ENCODE measurements at places on chromosomes 1 and 21.

- no peaks in the 10 kb centered on the region for H3K4me1 ChIP-seq
- H3K27me3 ChIP-seq, result no peaks in the 10 kb centered on the region
- H3K4me3 ChIP-seq, result no peak overlapping the region
- peak overlapping the region; percentile 90 for H3K27ac ChIP-seq
- no peaks in the 10 kb centered on the region for H3K36me3 ChIP-seq
These were observed 27.4 kb downstream of the ELF3 start for GRCh38 chr1:202037706-202038296.

- peaks cover 32% of the 10 kb centered on the region for H3K4me1 ChIP-seq
- H3K4me3 ChIP-seq, result no peak overlapping the region
These were observed 8.5 kb downstream of the CELSR2 start for GRCh38 chr1:109257682-109258421.

- no peaks in the 10 kb centered on the region for H3K36me3 ChIP-seq
- H3K27me3 ChIP-seq, result no peaks in the 10 kb centered on the region
- H3K4me1 ChIP-seq, result no peaks in the 10 kb centered on the region
- H3K4me3 ChIP-seq, result no peak overlapping the region
These were observed 7.6 kb upstream of the SLC19A1 start for GRCh38 chr21:45549626-45550463.

GRCh38 chr1:230705289-230706019 is 8.5 kb downstream of the AGT start:
- no peak for DNase-seq
- H3K36me3 ChIP-seq, result no peaks in the 10 kb centered on the region
- peaks cover 7% of the 10 kb centered on the region for H3K4me1 ChIP-seq
- H3K4me3 ChIP-seq, result no peak overlapping the region
- no peak overlapping the region for H3K27ac ChIP-seq
- H3K27me3 ChIP-seq, result no peaks in the 10 kb centered on the region

GRCh38 chr1:113320972-113321680 is 69.2 kb upstream of the MAGI3 start:
- peaks cover 8% of the 10 kb centered on the region for H3K4me1 ChIP-seq
- DNase-seq, result peak; percentile 29
- no peaks in the 10 kb centered on the region for H3K27me3 ChIP-seq
- H3K27ac ChIP-seq, result peak overlapping the region; percentile 74
- no peaks in the 10 kb centered on the region for H3K36me3 ChIP-seq

- H3K27ac ChIP-seq, result no peak overlapping the region
- H3K4me3 ChIP-seq, result no peak overlapping the region
- no peaks in the 10 kb centered on the region for H3K27me3 ChIP-seq
- H3K36me3 ChIP-seq, result no peaks in the 10 kb centered on the region
- no peaks in the 10 kb centered on the region for H3K4me1 ChIP-seq
These were observed 302.0 kb upstream of the ADGRL2 start for GRCh38 chr1:81498471-81499462.

DNA sequence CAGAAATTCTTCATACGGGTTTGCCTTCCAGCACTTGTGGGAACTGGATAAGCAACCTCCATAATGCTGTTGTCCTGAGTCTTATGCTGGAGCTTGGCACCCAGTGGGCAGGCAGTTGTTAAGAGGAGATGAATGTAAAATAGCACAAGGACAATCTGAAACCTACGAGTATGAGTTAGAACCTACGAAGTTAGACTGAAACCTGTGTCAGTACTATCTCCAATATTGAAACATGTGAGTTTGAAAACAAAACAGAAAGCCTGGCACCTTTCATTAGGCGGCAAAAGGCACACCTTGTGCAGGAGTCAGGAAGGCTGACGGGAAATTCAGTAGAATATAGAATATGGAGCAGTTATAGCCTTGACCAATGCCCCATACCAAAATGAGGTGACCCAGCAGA is 489.7 kb upstream of the RGS18 start:
- H3K4me1 ChIP-seq, result no peaks in the 10 kb centered on the region
- H3K27me3 ChIP-seq, result no peaks in the 10 kb centered on the region
- H3K27ac ChIP-seq, result no peak overlapping the region
- H3K4me3 ChIP-seq, result no peak overlapping the region

GRCh38 chr1:176717066-176717750 is 254.2 kb downstream of the PAPPA2 start:
- no peaks in the 10 kb centered on the region for H3K27me3 ChIP-seq
- H3K4me3 ChIP-seq, result no peak overlapping the region
- H3K4me1 ChIP-seq, result no peaks in the 10 kb centered on the region
- DNase-seq, result no peak
- H3K36me3 ChIP-seq, result no peaks in the 10 kb centered on the region

- H3K4me3 ChIP-seq, result no peak overlapping the region
- DNase-seq, result no peak
- H3K27me3 ChIP-seq, result no peaks in the 10 kb centered on the region
- H3K36me3 ChIP-seq, result no peaks in the 10 kb centered on the region
- H3K27ac ChIP-seq, result no peak overlapping the region
These were observed 19.1 kb downstream of the SELP start for GRCh38 chr1:169610858-169611257.

DNA sequence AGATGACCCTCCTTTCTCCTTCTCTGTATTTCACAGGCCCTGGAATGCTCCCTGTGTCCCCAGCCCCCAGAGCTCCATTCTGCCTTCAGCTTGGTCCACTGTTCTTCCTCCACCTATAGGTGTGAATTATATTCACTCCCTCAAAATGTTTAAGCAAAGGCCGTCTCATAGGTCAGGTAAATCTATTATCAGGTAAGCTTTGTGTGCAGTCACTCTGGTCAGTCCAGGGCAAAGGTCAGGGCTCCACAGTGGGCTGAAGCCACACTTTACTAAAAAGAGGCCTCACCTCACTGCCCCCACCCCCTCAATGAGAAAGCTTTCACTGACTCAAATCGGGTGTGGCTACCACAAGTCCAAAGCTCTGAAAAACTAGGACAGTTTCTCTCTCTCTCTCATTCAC is 65.9 kb downstream of the DNTTIP2 start:
- H3K4me1 ChIP-seq, result peaks cover 11% of the 10 kb centered on the region
- H3K4me3 ChIP-seq, result no peak overlapping the region
- H3K27me3 ChIP-seq, result no peaks in the 10 kb centered on the region
- H3K36me3 ChIP-seq, result no peaks in the 10 kb centered on the region

GRCh38 chr1:224185208-224185607 is 2.2 kb downstream of the DEGS1 start:
- H3K4me1 ChIP-seq, result peaks cover 43% of the 10 kb centered on the region
- no peaks in the 10 kb centered on the region for H3K27me3 ChIP-seq
- no peak overlapping the region for H3K27ac ChIP-seq
- no peak for DNase-seq
- peak overlapping the region; percentile 85 for H3K4me3 ChIP-seq

GRCh38 chr1:248834343-248834940 is 3.6 kb upstream of the ZNF672 start:
- no peak overlapping the region for H3K4me3 ChIP-seq
- peaks cover 5% of the 10 kb centered on the region for H3K27me3 ChIP-seq
- H3K27ac ChIP-seq, result no peak overlapping the region
- H3K4me1 ChIP-seq, result peaks cover 15% of the 10 kb centered on the region

DNA sequence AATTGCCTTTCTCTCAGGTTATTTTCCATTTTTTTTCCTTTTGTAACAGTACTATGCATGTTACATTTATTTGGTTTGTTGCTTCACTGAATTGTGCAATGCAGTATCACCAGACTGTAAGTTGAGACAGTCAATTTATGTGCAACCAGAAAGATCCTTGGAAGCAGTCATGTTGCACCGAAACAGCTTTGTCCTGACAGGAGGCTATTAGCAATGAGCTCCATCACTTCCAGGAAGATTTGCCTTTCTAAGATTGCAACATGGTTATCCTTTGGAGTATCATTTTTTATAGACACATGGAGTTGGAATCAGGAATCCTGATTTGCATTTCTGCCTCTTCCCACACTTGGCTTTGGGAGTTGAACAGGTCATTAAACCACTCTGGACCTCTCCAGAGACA is 84.5 kb upstream of the ST6GALNAC5 start:
- no peak overlapping the region for H3K4me3 ChIP-seq
- no peaks in the 10 kb centered on the region for H3K27me3 ChIP-seq
- no peaks in the 10 kb centered on the region for H3K4me1 ChIP-seq
- no peaks in the 10 kb centered on the region for H3K36me3 ChIP-seq
- H3K27ac ChIP-seq, result no peak overlapping the region

- H3K4me3 ChIP-seq, result no peak overlapping the region
- peaks cover 13% of the 10 kb centered on the region for H3K36me3 ChIP-seq
- H3K27ac ChIP-seq, result peak overlapping the region; percentile 44
- no peaks in the 10 kb centered on the region for H3K27me3 ChIP-seq
These were observed 15.2 kb downstream of the POGZ start for GRCh38 chr1:151443846-151444782.

GRCh38 chr1:204362984-204363334 is 3.2 kb upstream of the PLEKHA6 start:
- peak overlapping the region; percentile 61 for H3K27ac ChIP-seq
- no peaks in the 10 kb centered on the region for H3K36me3 ChIP-seq
- DNase-seq, result no peak
- no peaks in the 10 kb centered on the region for H3K27me3 ChIP-seq

- no peaks in the 10 kb centered on the region for H3K4me1 ChIP-seq
- H3K4me3 ChIP-seq, result no peak overlapping the region
- no peaks in the 10 kb centered on the region for H3K27me3 ChIP-seq
- H3K36me3 ChIP-seq, result no peaks in the 10 kb centered on the region
These were observed 848 bp upstream of the PYHIN1 start for GRCh38 chr1:158930504-158930903.

DNA sequence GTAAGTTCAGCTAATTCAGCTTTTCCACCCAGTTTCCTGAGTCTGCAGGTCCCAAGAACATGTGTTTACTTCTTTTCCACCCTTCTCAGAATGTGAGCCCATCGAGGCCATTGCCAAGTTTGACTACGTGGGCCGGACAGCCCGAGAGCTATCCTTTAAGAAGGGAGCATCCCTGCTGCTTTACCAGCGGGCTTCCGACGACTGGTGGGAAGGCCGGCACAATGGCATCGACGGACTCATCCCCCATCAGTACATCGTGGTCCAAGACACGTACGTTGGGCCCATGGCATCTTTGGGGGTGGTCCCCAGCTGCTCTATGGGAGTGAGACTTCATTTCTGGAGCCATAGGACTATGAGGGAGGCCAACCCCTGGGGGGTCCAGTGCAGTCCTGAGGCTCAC is 17.2 kb upstream of the IKBKE start:
- H3K36me3 ChIP-seq, result peaks cover 78% of the 10 kb centered on the region
- no peaks in the 10 kb centered on the region for H3K27me3 ChIP-seq
- DNase-seq, result no peak
- H3K4me3 ChIP-seq, result no peak overlapping the region
- peaks cover 8% of the 10 kb centered on the region for H3K4me1 ChIP-seq
- H3K27ac ChIP-seq, result no peak overlapping the region

DNA sequence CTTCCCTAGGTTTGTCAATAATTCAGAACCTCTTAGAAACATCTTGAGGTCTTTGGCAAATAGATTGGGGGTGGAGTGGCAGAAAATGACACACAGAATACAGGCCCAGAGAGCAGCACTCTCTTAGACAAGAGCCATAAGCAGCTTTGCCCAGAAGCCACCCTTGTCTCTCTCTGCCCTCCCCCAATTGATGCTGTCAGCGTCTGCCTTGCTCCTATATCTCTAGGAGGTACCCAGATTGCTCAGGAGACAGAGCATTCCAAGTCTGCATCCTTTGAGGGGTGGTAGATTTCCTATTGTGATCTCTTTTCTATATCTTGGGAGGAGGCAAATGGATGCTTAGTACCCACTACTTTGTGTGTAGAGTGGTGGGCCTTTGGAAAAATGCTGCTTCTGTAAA is 1.8 kb downstream of the RGL1 start:
- peaks cover 43% of the 10 kb centered on the region for H3K4me1 ChIP-seq
- no peaks in the 10 kb centered on the region for H3K36me3 ChIP-seq
- H3K27ac ChIP-seq, result no peak overlapping the region
- peaks cover 4% of the 10 kb centered on the region for H3K27me3 ChIP-seq
- DNase-seq, result no peak
- peak overlapping the region; percentile 54 for H3K4me3 ChIP-seq

- H3K4me1 ChIP-seq, result peaks cover 15% of the 10 kb centered on the region
- no peak for DNase-seq
- no peak overlapping the region for H3K4me3 ChIP-seq
- no peak overlapping the region for H3K27ac ChIP-seq
These were observed 11.3 kb upstream of the C1orf141 start for GRCh38 chr1:67146101-67146500.

DNA sequence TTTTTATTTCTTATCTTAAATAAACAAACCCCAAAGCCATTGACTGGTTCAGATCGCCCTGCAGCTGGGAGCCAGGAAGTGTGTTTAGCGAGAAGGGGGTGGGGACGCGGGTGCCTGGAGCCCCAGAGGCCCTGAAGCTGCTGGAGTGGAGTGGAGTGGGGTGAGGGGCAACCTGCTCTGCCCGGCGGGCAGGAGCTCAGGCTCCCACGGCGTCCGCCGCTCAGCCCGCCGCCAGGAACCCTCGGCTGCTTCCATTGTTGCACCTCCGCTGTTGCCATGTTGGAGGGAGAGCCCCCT is 673 bp downstream of the PIK3C2B start:
- peaks cover 44% of the 10 kb centered on the region for H3K4me1 ChIP-seq
- peak overlapping the region; percentile 81 for H3K4me3 ChIP-seq
- peak; percentile 94 for DNase-seq
- H3K36me3 ChIP-seq, result no peaks in the 10 kb centered on the region

- H3K27me3 ChIP-seq, result no peaks in the 10 kb centered on the region
- no peaks in the 10 kb centered on the region for H3K36me3 ChIP-seq
- no peaks in the 10 kb centered on the region for H3K4me1 ChIP-seq
- no peak for DNase-seq
These were observed 42.6 kb downstream of the CACNA1S start for GRCh38 chr1:201069636-201070035.

- peaks cover 12% of the 10 kb centered on the region for H3K27me3 ChIP-seq
- no peak for DNase-seq
- no peaks in the 10 kb centered on the region for H3K36me3 ChIP-seq
- H3K4me3 ChIP-seq, result no peak overlapping the region
- no peaks in the 10 kb centered on the region for H3K4me1 ChIP-seq
These were observed 15.9 kb upstream of the NPPB start for GRCh38 chr1:11874624-11875023.

- H3K36me3 ChIP-seq, result no peaks in the 10 kb centered on the region
- H3K4me3 ChIP-seq, result no peak overlapping the region
- peak; percentile 84 for DNase-seq
- peaks cover 22% of the 10 kb centered on the region for H3K4me1 ChIP-seq
- no peaks in the 10 kb centered on the region for H3K27me3 ChIP-seq
These were observed 118.6 kb downstream of the AKT3 start for GRCh38 chr1:243731301-243731891.

- H3K27me3 ChIP-seq, result no peaks in the 10 kb centered on the region
- peaks cover 6% of the 10 kb centered on the region for H3K4me1 ChIP-seq
- no peak overlapping the region for H3K27ac ChIP-seq
- no peaks in the 10 kb centered on the region for H3K36me3 ChIP-seq
- no peak for DNase-seq
These were observed 37.8 kb upstream of the PSEN2 start for GRCh38 chr1:226832613-226833012.

DNA sequence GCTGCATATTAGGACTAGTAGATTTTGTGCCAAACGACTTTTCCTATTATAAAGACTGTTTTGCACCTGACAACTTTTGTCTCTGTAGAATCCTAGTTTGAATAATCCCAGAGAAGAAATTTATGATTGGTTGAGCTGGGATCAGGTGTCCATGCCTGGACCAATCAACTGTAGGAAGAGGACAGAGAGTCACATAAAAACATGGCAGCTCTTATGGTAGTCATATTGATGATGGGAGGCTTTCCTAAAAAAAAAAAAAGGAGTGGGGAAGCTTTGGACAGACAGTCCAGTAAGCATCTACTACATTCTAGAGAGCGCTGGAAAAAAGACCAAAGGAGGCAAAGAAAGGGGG is 30.7 kb upstream of the IGSF3 start:
- no peak overlapping the region for H3K27ac ChIP-seq
- H3K36me3 ChIP-seq, result no peaks in the 10 kb centered on the region
- H3K4me1 ChIP-seq, result no peaks in the 10 kb centered on the region
- no peak for DNase-seq
- no peaks in the 10 kb centered on the region for H3K27me3 ChIP-seq

- no peaks in the 10 kb centered on the region for H3K27me3 ChIP-seq
- DNase-seq, result no peak
- H3K27ac ChIP-seq, result no peak overlapping the region
- peaks cover 46% of the 10 kb centered on the region for H3K36me3 ChIP-seq
- H3K4me1 ChIP-seq, result peaks cover 21% of the 10 kb centered on the region
- no peak overlapping the region for H3K4me3 ChIP-seq
These were observed 10.3 kb downstream of the DONSON start for GRCh38 chr21:33578214-33578613.
